Cortex of kidney (tissue), 1 donor: ENCODE measurements at places on chromosomes 5 and 9.

- DNase-seq = no peak
Observed at GRCh38 chr5:119527351-119527750, 75.1 kb downstream of the HSD17B4 start.

GRCh38 chr5:62395210-62395950 lies 8.3 kb downstream of the DIMT1 start:
- DNase-seq = no peak

GRCh38 chr9:137989999-137990715 lies 112.6 kb downstream of the CACNA1B start:
- no peak for DNase-seq

GRCh38 chr5:53940921-53941320 lies 369.5 kb downstream of the ARL15 start:
- no peak for DNase-seq

- DNase-seq = no peak
Observed at GRCh38 chr5:169226895-169227294, 74.0 kb downstream of the SLIT3 start.

DNA sequence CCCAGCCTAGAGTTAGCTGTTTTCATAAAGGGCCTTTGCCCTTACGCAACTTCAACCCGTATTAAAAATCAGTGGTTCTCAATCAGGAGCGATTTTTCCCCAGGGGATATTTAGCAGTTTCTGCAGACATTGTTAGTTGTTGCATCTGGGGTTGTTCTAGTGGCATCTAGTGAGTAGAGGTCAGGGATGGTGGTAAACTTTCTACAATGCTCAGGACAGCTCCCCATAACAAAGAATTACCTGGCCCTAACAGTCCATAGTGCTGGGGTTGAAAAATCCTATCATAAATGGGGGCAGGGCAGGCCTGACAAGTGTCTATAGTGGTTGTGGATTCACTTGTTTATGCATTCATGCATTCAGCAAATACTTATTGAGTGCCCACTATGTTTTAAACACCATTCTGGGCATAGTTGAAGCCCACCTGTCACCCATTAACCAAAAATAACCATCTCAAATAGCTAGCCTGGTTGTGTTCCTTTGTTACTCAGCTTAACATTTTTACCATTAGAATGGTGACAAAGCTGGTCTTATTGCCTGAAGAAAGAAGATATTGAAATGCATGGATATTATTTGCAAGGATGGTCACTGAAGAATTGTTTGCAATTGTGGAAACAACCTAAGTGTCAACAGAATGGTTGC lies 15.9 kb upstream of the FGF1 start:
- no peak for DNase-seq

GRCh38 chr5:32711681-32712480 lies 760 bp downstream of the NPR3 start:
- no peak for DNase-seq

DNA sequence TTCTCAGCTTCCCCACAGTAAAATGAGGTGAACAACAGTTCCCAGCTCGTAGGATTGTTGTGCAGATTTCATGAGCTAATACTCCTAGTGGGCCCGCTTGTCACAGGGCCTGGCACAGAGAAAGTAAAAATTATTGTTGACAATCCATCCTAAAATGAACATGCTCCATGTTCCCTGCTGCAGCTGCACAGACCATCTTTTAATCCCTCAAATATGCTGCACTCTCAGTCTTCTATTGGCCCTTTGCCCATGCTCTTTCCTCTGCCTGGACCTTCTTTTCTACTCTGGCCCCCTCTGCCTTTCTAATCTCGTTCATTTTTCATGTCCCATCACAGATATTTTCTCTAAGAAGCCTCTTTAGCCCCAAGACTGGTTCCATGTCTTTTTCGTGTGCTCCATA lies 117.7 kb upstream of the NR3C1 start:
- no peak for DNase-seq

- no peak for DNase-seq
Observed at GRCh38 chr5:18032744-18033143, 398.5 kb downstream of the TAF11L14 start.

DNA sequence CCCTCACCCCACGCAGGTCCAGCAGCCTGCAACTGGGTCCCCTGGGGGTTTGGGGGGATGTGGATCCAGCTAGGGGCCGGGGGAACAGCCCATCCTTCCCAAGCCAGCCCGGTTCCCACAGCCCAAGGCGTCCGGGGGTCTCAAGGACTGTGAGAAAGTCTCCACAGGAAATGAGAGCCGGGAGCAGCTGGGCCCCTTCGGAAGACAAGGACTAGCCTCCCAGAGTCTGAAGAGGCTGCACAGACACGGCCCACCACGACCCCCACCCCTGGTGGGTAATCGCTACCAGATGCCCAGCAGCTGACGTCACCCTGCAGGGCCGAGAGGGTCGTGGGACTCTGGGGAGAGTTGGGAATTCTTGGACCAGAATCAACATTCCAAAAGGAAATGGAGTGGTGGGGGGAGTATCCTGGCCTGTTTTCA lies 10.5 kb downstream of the SH2D3C start:
- no peak for DNase-seq

GRCh38 chr9:91705386-91705785 lies 244.6 kb downstream of the ROR2 start:
- no peak for DNase-seq

- DNase-seq = no peak
Observed at GRCh38 chr9:99052815-99053715, 51.8 kb upstream of the TGFBR1 start.

GRCh38 chr5:132435886-132436285 lies 54.7 kb downstream of the IRF1 start:
- no peak for DNase-seq

- DNase-seq = no peak
Observed at GRCh38 chr9:34332076-34332964, 3.0 kb downstream of the NUDT2 start.

DNA sequence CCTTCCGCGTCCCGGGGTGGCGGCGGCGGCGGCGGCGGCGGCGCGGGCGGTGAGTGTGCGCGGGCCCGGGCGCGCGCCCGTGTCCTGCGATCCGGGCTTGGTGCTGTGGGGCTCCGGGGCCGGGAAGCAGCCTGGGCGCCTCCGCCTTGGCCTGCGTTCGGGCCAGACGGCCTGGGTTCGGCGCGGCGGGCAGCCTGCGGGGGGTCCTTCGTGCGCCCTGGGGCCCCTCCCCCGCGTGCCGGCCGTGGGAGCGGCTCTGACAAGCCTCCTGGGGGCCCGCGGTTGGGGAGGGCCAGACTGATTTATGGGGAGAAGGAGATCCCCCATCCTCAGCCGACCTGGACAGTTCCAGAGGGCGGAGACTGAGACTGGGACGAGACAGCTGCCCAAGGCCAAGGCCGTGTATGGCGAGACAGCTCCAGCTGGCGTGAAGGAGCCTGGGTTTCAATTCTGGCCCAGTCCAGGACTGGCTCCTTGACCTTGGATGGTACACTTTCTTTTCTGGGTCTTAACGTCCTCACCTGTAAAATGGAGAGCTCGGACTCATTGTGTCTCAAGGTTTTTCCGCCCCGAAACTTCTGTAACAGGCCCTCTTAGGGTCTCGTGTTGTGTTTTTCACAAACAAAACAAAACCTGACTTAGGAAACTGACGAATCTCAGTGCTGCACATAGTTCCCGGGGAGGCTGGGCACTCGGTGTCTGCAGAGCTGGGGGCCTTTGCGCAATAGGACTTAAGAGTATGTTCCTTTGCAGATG lies 603 bp downstream of the TMEM268 start:
- no peak for DNase-seq

GRCh38 chr5:136149891-136150290 lies 17.2 kb downstream of the SMAD5 start:
- DNase-seq = no peak

- no peak for DNase-seq
Observed at GRCh38 chr9:117122953-117123352, 291.9 kb downstream of the ASTN2 start.
